ENCODE measurements at places on chromosomes 4 and X.

DNA sequence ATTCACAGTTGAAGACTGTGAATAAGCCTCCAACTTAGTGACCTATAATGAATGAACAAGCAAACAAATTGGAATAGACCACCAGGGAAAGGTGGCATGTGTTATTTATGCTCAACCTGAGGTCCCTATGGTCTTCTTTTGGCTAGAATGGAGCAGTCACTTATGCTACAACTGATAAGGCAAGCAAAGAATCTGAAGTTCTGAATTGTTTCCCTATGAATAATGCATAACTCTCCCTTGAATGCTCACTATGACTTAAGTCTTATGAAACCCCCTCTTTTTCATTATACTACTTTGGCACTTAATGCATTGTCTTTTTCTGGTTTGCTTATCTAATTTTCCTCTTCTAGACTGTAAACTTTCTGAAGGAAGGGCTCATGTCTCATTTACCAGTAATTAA lies 2.6 kb downstream of the GIMD1 start:
- DNase-seq, result no peak
- no peaks in the 10 kb centered on the region for H3K4me1 ChIP-seq
- H3K4me3 ChIP-seq, result no peak overlapping the region

GRCh38 chrX:46599051-46599560 lies 25.5 kb downstream of the CHST7 start:
- no peak overlapping the region for H3K4me3 ChIP-seq
- no peaks in the 10 kb centered on the region for H3K4me1 ChIP-seq
- no peak overlapping the region for H3K27ac ChIP-seq
- peaks cover 36% of the 10 kb centered on the region for H3K27me3 ChIP-seq
- DNase-seq, result no peak
- H3K36me3 ChIP-seq, result peaks cover 29% of the 10 kb centered on the region

- H3K4me1 ChIP-seq, result peaks cover 15% of the 10 kb centered on the region
- DNase-seq, result no peak
- no peak overlapping the region for H3K4me3 ChIP-seq
- H3K27me3 ChIP-seq, result peaks cover 39% of the 10 kb centered on the region
- H3K27ac ChIP-seq, result no peak overlapping the region
Observed at GRCh38 chrX:39397561-39398199, 596.4 kb downstream of the MID1IP1 start.

GRCh38 chrX:41982953-41983352 lies 59.6 kb upstream of the CASK start:
- no peak overlapping the region for H3K4me3 ChIP-seq
- DNase-seq, result no peak
- H3K36me3 ChIP-seq, result no peaks in the 10 kb centered on the region
- H3K27ac ChIP-seq, result no peak overlapping the region

DNA sequence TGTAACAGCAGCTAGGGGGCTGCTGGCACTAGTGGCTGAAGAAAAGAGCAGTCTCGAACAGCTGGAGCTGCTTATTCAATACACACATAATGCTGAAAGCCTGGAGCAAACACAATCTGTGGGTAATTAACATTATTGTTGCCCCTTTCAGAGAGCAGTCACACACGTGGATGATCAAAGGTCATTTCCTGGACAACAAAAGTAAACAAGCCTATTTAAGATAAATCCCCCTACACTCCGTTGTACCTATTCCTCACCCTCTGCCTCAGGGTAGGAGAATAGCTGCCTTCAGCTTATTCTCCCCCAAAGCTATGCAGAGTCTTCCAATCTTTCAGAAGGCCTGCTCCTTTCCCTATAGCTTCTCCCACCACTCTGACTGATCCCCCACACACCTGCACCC lies 803.9 kb downstream of the C4orf33 start:
- H3K27ac ChIP-seq, result no peak overlapping the region
- no peak for DNase-seq
- no peaks in the 10 kb centered on the region for H3K27me3 ChIP-seq
- H3K36me3 ChIP-seq, result no peaks in the 10 kb centered on the region
- H3K4me3 ChIP-seq, result no peak overlapping the region

DNA sequence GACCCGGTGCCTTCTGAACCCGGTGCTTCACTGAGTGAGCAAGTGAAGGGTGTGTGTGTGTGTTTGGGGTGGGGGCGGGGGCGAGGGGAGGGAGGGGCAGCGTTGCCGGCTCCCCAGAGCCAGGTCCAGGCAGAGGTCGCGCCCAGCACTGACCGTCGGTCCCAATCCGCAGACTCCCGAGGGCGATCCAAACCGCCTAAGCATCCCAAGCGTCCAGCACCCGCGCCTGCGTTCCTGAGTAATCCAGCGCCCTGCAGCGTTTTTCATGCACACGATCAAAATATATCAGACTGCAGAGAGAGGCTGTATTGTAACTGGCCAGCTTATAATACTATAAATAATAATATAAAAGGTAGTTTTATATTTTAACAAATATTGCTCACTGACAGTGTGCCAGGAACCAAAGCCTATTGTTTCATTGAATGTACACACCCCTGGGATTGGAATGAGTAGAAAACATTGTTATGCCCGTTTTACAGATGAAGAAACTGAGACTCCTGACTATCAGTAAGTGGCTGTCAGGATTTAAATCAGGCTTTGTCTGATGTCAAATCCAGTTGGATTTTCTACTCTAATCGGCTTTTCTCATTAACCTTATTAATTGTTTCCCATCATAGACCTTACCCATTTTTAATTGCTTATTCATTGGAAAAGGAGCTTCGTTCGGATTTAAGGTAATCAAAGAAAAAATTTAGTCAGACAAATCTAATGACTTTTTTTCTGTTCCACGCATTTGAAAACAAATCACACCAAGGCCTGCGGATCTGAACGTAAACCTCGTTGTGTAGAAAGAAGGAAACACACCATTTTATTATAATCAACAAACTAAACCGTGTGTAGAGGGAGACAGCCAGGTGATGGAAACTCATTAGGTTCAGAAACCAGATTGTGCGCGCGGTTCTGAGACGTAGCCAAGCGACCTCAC lies 4.0 kb upstream of the NKX3-2 start:
- no peak for DNase-seq
- H3K36me3 ChIP-seq, result no peaks in the 10 kb centered on the region

GRCh38 chr4:142725886-142726285 lies 120.2 kb downstream of the INPP4B start:
- H3K4me3 ChIP-seq, result no peak overlapping the region
- H3K36me3 ChIP-seq, result no peaks in the 10 kb centered on the region
- H3K27me3 ChIP-seq, result no peaks in the 10 kb centered on the region

- H3K36me3 ChIP-seq, result peaks cover 3% of the 10 kb centered on the region
- no peaks in the 10 kb centered on the region for H3K27me3 ChIP-seq
- peaks cover 8% of the 10 kb centered on the region for H3K4me1 ChIP-seq
- H3K27ac ChIP-seq, result no peak overlapping the region
Observed at GRCh38 chr4:38752372-38752940, 30.3 kb downstream of the TLR10 start.

DNA sequence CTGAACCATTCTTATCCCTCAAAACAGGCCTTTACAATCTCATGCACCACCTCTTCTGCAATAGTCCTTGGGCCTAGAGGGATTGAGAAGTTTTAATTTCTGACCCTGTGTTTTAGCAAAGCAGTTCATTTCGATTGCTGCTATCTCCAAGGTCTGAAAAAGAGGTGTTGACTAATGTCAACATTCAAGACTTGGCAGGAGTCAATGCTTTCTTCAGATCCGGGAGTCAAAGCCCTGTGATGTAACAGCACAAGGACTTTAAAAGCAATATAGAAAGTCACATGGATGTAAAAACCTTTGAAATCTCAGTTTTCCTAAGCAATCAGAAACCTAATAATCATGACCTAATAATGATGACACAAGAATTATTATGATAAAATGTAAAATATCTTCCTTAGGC lies 133.8 kb downstream of the ADAM29 start:
- H3K27ac ChIP-seq, result no peak overlapping the region
- H3K4me3 ChIP-seq, result no peak overlapping the region
- no peak for DNase-seq
- H3K4me1 ChIP-seq, result no peaks in the 10 kb centered on the region
- no peaks in the 10 kb centered on the region for H3K36me3 ChIP-seq

- no peak overlapping the region for H3K4me3 ChIP-seq
- no peaks in the 10 kb centered on the region for H3K36me3 ChIP-seq
- no peak for DNase-seq
- H3K27ac ChIP-seq, result no peak overlapping the region
- peaks cover 5% of the 10 kb centered on the region for H3K4me1 ChIP-seq
Observed at GRCh38 chr4:120659616-120660170, 262.8 kb downstream of the PRDM5 start.
